ENCODE measurements at places on chromosomes 3 and 15.

- ATAC-seq: peak; percentile 32
Measured at GRCh38 chr15:100201376-100202280, 140.1 kb downstream of the ADAMTS17 start.

DNA sequence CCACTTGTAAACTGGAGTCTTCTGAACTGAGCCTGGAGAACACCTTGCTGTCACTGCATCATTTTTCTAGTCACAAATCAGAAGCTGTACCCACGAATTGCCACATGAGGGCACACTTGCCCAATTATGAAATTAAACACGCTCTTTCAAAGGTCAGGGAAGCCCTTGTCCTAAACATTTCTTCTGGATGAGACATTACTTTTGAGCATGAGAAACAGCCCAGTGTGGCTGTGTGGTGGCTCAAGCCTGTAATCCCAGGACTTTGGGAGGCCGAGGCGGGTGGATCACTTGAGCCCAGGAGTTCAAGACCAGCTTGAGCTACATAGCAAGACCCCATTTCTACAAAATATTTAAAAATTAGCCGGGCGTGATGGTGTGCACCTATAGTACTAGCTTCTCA lies 27.5 kb upstream of the CFAP161 start:
- no peak for ATAC-seq

DNA sequence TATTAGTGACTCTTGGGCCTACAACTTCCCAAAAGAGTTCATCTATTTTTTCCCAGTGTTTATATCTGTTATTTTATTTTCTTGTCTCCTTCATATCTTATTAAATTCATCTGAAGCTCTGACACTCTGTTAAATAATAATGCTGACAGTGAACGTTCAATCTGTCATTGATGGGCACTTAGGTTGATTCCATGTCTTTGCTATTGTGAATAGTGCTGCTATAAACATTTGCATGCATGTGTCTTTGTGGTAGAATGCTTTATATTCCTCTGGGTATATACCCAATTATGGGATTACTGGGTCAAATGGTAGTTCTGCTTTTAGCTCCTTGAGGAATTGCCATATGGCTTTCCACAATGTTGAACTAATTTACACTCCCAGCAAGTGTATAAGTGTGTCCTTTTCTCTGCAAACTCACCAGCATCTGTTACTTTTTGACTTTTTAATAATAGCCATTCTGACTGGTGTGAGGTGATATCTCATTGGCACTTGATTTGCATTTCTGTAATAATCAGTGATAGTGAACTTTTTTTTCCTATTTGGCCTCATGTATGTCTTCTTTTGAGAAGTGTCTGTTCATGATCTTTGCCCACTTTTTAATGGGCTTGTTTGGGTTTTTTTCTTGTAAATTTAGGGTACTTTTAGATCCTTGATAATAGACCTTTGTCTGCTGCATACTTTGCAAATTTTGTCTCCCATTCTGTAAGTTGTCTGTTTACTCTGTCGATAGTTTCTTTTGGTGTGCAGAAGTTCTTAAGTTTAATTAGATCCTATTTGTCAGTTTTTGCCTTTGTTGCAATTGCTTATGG lies 122.5 kb downstream of the LEKR1 start:
- no peak for ATAC-seq

DNA sequence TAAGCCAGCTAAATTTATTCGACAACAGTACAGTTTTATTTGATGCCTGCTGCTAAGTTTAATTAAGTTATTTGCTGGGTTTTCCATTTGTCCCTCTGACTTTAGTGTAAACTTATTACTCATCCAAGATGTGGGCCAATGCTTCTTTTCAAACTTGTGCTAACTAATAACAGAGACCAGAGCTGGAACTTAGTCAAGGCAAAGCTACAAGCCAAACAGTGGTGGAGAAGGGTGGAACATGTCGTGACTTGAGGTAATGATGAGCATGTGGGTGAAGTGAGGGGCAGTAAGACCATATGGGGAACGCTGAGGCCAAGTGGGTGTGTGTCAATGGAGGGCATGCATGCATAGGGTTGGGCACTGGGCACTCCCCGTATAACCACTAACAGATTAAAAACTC lies 63.9 kb downstream of the NMD3 start:
- ATAC-seq: no peak

DNA sequence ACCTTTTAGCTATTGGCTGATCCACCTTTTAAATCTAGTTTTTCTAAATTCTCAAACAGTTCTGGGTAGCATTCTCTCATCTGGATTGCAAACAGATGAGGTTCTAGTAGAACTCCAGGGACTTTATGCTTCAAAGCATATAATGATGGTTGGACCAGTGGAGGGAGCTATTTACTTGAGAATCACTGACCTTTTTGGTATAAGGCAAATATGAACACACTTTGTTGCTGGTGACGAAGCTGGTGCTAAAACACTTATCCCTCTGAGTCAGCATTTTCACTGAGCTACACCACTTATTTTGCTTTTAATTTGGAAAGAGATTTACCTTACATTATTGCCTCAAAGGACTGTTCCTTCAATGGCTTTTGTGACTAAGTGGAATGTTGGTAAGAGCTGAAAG lies 58.6 kb upstream of the SLITRK3 start:
- no peak for ATAC-seq

DNA sequence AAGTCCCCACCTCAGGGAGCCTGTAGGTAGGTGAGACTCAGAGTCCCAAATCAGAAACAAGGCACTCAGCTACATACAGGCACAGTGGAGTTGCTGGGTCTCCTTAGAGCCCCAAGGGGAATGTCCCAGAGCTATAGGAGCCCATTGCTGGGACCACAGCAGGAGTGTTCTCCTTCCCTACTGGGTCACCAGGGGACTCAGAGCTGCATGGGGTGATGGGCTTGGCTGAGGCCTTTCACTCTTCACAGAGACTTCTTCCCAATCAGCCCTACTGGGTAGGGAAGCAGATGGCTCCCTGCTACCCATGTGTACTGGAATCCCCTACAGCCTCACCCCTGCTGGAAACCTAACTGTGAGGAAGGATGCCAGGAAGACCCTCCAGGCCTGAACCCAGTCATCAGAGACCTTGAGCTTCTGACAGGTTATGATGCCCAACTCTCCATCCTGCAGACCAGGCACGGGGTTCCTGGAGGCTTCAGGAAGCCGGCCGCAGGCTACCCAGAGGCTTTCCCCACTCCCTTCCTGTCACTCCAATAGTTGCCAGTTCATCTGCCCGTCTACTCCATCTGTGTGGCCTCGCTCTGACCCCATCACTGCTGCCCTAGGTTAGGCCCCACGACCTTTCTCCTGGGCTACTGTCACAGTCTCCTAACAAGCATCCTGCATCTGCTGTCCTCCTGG lies 24.0 kb downstream of the RASGRF1 start:
- ATAC-seq: no peak

- no peak for ATAC-seq
Measured at GRCh38 chr3:128397484-128397883, 69.2 kb downstream of the DNAJB8 start.

GRCh38 chr15:89556413-89557262 lies 18.6 kb upstream of the TICRR start:
- ATAC-seq: no peak

DNA sequence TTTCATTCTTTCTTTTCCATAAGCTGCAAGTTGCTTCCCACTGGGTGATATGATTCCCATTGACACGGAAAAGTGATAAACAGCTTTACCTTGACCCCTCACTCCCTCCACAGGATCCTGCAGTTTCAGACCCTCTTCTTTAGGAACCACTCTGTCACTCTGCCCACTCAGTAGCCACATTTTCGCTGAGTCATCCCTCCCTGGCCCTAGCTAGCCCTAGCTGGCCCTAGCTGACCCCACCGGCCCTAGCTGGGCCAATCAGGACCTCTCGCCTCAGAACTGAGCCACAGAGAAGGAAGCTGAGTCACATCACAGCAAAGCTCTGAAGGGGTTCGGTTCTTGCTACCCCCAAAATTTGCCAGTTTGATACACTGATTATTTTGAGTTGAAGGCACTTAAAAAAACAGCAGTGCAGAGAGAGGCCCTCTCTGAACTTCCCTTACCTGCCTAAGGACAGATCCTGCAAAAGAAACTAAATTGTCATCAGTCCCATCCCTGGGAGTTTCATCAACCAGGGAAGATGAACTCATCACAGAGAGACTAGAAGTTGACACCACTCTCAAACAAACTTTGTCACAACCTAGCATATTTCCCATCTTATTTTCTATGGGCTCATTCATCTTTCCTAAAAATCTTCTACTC lies 233.5 kb upstream of the PROK2 start:
- no peak for ATAC-seq

DNA sequence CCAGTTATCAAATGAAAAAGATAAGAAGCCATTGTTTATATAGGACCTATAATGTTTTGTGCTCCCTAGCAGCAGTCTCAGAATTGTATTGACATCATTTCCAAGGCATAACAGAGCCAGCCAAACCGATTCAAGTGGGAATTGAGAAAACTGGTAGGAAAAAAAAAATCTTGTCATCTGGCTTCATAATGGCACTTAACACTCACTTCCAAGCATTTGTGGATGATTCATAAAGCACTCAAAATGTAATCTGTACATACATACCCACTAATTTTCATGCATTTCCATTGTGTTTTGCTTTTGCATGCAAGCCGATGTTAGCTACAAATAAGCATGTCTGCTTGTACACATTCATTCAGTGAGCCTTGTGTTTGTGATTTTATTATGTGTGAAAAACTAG lies 18.6 kb upstream of the TRPC1 start:
- no peak for ATAC-seq

GRCh38 chr3:46356909-46357308 lies 3.0 kb downstream of the CCR2 start:
- no peak for ATAC-seq

DNA sequence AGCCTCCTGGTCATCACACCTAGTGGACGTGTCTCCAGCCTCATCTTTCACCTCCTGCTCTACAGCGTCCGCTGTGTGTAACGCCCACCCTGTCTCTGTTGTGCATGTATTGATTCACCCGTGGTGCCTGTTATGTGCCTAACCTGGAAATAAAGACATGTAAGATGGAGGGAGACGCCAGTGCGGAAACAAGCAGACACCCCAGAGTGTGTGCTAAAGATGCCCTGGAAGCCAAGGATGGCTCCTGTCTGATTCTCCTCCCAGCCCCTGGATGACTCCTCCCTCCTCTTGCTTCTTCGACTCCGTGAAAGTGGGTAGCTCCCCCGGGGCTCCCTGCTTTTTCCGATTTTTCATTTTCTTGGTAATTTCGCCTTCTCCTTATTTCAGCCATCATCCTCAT lies 241.8 kb downstream of the ADAMTS17 start:
- no peak for ATAC-seq

GRCh38 chr3:23319366-23320312 lies 116.5 kb downstream of the UBE2E2 start:
- no peak for ATAC-seq

GRCh38 chr15:95489103-95489502 lies 841.4 kb upstream of the NR2F2 start:
- ATAC-seq: no peak

GRCh38 chr3:171748064-171748924 lies 62.0 kb downstream of the PLD1 start:
- ATAC-seq: no peak

DNA sequence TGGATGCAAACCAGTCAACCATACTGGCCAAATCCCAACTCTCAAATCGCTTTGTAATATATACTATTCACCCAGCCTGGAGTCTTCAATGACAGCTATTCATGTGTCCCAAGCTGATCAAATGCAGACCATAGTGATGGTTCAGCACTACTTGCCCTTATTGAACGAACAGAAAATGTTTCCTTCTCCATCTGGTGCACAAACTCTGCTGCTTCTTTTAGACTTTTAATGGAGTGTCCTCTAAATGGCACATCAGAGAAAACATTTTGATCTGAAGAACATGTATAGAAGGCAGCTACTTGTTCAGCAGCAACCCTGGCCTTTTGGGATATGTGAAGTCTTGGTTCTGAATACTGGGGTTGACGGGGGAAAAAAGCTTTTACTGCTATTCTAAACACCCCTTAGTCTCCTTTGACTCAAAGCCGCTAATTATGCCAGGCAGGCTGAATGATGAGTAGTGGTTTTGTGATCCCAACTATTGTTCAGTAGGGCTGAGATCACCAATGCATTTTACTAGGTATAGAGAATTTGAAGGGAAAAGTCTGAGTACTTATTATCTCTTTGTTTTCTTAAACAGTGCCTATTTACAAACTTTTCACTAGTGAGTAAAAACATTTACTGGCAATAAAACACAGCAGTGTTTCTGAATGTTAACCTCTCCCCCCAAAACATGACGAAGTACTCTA lies 781.2 kb downstream of the ROBO1 start:
- no peak for ATAC-seq

DNA sequence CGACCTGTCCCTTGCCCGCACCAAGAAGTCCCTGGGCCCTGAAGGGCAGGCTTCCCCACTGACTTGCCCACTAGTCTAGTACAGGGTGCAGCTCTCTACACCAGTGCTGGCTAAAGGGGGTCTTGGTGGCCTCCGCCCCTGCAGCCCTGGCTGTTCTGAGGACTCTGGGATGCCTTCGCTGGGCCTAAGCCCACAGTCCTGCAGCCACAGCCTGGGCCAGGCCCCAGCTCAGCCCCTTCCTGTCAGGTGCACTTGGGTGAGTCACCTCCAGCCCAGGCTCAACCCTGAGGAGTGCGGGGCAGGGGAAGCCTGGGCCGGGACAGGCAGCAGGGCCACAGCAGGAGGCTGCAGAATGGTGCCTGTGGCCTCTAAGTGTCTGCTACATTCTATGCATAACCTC lies 971 bp downstream of the C3orf22 start:
- no peak for ATAC-seq

GRCh38 chr15:74855857-74856256 lies 12.9 kb upstream of the ULK3 start:
- ATAC-seq: no peak

DNA sequence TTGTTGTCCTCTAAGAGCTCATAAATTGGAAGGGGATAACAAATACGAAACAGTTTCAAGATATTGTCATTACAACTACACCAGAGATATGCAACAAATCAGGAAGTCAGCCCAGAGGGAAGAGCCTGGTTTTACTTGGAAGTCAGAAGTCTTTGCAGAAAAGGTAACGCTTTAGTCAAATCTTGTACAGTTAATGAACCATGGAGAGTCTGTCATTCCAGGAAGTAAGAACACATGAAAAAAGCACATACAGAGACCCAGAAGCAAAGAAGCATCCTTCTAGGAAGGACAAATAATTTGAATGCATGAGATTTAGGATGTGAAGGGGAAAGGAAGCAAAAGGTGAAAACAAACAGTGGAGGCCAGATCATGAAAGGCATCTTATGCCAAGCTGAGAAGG lies 19.6 kb downstream of the DYNC1LI1 start:
- peak; percentile 50 for ATAC-seq

GRCh38 chr3:105422645-105423044 lies 55.9 kb downstream of the ALCAM start:
- ATAC-seq: no peak

- ATAC-seq: peak; percentile 39
Measured at GRCh38 chr15:57323806-57324589, 52.3 kb upstream of the CGNL1 start.

DNA sequence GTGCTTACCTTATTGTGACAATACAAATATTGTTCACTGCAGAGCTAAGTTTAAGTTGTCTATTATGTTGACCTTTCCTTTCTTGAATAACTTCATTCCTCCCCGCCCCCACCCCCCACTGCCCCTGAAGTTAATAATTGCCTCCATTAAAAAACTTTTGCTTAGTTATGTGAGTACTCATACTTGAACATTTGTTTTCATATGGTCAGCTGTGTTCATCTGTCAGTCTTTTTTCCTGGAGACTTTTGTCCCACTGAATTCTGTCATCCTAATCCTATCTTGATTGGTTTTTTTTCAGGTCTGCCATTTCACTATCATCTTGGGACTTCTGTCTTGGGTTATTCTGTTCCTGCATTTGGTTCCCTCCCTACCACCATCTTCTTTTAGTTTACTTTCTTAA lies 8.5 kb downstream of the SLC25A36 start:
- no peak for ATAC-seq

All from stimulated activated memory B cell treated with anti-CD40 and anti-IgM and Interleukin-4, amounts not matched to agents 10 μg/mL and 1 μg/mL and 100 μg/mL, for 72 hours (primary cell).